ENCODE measurements at places on chromosomes 4 and X.

- DNase-seq, result no peak
Measured at GRCh38 chr4:168648929-168649328, 152.1 kb downstream of the PALLD start.

- DNase-seq, result no peak
Measured at GRCh38 chr4:160136021-160136420, 1033.1 kb downstream of the RAPGEF2 start.

GRCh38 chr4:1210971-1211370 is 38.0 kb downstream of the CTBP1 start:
- no peak for DNase-seq

DNA sequence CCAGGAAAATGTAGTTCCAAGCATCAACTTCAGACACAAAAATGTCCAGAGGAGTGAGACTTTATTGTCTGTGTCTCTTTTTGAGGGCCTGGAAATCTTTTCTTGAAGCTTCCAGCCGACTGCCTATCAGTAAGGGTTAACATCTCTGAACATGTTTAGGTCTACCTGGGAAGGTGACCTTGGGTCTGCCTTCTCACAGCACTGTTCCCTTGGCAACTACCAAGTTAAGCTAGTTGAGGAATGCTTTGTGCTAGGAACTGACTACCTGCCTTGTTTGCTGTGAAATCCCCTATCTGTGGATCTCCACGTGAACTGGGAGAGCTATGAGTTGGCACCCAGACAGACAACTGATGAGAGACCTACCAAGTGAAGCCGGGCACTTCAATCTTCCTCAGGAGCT is 81.6 kb downstream of the PPEF2 start:
- no peak for DNase-seq

DNA sequence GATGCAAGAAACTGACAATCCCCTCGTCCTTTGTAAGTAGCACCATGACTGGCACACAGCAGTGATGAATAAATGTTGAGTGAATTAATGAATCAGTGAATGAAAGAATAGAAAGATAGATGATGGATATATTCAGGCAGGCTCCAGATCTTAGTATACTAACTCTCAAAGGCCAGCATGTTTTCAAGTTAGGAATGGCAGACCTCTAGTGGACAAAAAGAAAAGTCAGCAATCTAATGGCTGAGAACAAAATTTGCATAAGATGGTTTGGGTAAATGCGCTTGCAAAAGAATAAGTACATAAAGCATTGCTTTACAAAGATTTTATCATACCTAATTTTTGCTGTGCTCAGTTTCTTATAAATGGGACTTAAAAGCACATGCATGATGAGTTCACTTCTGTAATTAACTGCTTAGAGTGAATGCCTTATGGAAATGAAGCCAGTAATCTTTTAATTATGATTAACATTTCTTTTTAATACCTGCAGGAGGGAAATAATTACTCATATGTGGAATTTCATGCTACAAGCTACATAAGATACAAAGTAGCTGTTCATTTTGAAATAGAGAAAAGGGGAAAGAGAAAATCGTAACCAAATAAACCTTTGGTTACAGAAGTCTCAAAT is 126.9 kb upstream of the GPRIN3 start:
- peak; percentile 50 for DNase-seq

GRCh38 chrX:139026811-139027210 is 315.3 kb upstream of the FGF13 start:
- DNase-seq, result no peak

DNA sequence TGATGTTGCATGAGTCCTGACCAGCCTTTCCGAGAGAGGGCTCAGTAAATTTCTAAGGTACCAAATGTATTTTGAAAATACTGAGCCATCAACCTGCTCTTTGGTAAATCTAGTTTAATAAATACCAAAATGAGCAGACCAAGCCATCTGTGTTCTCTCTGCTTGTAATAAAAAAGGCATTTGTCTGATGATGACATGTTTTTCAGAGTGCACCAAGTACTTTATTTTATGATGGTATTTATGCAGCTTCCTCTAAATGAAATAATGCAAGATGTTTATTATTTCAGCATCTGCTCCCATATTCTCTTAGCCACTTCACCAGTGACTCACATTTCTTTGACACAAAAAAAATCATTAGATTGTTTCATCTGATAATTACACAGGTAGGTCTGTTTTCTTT is 700.5 kb downstream of the TRIML1 start:
- DNase-seq, result no peak

- DNase-seq, result peak; percentile 26
Measured at GRCh38 chr4:176393306-176394013, 73.7 kb downstream of the SPCS3 start.

DNA sequence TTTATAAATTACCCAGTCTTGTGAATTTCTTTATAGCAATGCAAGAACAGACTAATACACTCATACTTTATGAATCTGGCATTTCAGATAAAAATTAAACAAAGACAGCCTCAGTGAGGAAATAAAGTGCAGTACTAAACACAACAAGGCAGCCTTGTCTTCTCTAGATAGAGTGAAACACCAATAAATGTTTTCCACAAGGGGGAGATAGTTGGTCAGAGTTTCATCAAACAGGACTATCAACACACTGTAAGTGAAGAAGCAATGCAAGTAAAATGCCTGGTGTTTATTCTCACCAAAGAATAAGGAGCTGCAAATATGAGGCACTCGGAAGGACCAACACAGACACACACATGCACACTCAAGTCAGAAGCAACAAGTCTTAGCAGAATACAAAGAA is 62.8 kb downstream of the FAM9B start:
- DNase-seq, result peak; percentile 14
